ENCODE measurements at places on chromosomes 7 and 10. TPM values are rescaled to one million over a fixed set of nuclear protein-coding genes. Genes with fewer than 3 reads are reported as not detected.

- peak; percentile 90 for DNase-seq
Observed at GRCh38 chr7:95205665-95206225, 118.6 kb downstream of the PON1 start.

DNA sequence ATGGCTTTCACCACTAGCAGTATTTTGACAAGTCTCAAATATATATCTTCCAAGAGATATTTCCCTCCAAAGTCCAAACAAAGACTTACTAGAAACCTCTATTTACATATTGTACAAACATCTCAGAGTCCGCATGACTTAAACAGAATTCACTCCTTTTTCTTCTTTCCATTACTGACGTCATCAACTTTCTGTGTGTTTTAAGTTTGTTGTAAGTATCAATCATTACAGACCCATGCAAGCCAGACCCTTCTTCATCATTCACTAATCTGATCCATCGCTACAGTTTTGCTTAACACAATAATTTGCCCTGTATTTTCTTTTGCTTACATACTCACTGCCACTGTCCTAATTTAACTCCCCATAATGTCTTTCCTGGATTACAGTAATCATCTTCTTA lies 51.9 kb downstream of the SEMA3A start:
- no peak for DNase-seq

DNA sequence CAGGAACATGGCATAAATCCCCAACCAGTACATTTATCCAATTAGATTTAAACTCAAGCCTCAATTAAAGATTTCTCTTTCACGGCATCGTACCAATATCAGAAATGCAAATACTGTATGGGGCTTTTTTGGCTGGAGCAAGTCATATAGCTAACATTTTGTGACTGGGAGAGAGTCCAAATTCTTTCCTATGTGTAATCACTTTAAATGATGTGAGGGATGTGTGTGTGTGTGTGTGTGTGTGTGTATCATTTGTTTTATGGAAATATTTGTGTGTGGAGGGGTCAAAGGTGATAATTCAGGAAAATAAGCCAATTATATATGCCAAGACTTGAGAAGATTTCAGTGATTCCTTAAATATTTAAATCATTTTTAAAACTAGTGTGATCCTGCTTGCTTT lies 196.6 kb downstream of the TRIL start:
- DNase-seq, result peak; percentile 11

- DNase-seq, result peak; percentile 36
Observed at GRCh38 chr7:140121326-140121725, 55.5 kb downstream of the KDM7A start.

DNA sequence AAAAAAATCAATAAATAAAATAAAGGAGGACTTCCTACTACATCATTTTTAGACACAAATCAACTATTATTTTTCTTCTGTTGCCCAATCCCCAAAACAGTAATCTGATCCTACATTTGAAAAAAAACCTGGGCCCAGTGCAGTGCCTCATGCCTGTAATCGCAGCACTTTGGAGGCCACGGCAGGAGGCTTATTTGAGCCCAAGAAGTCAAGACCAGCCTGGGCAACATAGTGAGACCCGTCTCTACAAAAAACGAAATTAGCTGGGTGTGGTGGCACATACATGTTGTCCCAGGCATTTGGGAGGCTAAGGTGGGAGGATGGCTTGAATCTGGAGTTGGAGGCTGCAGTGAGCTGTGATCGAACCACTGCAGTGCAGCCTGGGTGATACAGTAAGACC lies 2.7 kb upstream of the GTF2I start:
- DNase-seq, result no peak

DNAJC12 gene
- total RNA-seq, result 2.1 TPM

CALHM1 gene
- not detected for total RNA-seq

LIPN gene
- not detected for total RNA-seq

DYNC1I1 gene
- total RNA-seq, result 3.2 TPM

MGAM2 gene
- total RNA-seq, result 0.05 TPM

CPA1 gene
- not detected for total RNA-seq
